ENCODE measurements at places on chromosomes 4 and X.
A peak's percentile ranks its signal among the peaks of the same experiment; 100 is the strongest.

GRCh38 chr4:15238720-15239119, 189.1 kb upstream of the C1QTNF7 start:
- peak; percentile 58 for DNase-seq

DNA sequence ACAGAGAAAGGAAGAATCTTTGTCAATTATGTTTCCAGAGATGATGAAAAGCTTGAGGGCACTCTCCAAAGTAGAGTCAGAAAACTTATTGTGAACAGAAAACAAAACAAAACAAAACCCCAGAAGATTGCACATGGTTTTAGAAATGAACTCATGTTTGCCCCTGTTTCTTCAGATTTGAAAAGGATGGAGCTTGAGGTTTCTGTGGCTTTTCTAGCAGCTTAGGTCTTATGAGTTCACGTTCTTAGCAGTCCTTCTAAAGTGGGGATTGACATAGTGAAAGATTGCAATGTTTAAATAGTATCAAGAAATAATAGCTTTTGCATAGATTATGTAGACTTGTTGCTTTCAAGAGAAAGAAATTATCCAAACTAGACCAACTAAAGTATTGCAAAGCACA, 421.8 kb downstream of the GBA3 start:
- no peak for DNase-seq

- DNase-seq, result no peak
Observed at GRCh38 chrX:810186-810585, 179.6 kb downstream of the SHOX start.

GRCh38 chr4:152927737-152928136, 8.4 kb upstream of the FHDC1 start:
- DNase-seq, result no peak

DNA sequence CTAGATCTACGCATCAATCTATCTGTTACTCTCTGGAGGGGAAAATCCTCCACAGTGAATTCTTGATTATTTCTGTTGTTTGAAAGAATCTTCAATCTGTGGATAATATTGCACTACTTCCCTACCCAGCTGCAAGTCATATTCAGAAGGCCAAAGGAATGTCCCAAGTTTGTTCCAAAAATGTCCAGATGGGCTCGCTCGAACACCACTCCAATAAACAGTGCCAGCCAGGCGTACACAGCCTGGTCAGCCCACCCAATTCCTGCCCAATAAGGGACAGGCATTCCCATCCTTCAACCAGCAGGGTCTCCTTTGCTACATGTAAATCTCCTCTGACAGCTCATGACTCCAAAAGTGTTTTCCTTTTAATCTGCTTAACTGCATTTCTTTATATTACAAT, 80.7 kb upstream of the GPM6B start:
- DNase-seq, result peak; percentile 24

DNA sequence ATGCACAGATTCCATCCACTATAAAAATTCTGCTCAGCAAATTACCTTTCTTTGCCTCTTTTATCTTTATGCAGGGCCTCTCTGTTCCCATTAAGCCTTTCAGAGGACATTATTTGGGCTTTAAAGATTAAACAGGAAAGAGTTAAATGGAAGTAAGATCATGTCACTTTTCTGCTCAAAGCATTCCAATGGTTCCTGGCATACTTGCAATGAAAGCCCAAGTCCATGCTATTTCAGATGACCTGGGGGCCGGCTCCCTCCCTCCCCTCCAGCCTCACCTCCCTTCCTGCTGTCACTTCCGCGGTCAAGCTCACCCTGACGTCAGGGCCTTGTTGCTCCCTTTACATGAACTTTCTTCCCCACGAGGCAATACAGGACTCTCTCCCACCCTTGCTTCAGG, 125.5 kb downstream of the C4orf51 start:
- peak; percentile 38 for DNase-seq
